Activated CD4-positive, alpha-beta memory T cell treated with anti-CD3 and anti-CD28 coated beads, Interleukin-2, amount 10 ng/mL, durations not matched to agents 7 days and 5 days (primary cell): ENCODE measurements at places on chromosomes 6 and 20. TPM values are rescaled to one million over a fixed set of nuclear protein-coding genes. Genes with fewer than 3 reads are reported as not detected.

- DNase-seq: no peak
- H3K4me3 ChIP-seq: no peak overlapping the region
- no peaks in the 10 kb centered on the region for H3K27me3 ChIP-seq
- H3K4me1 ChIP-seq: peaks cover 28% of the 10 kb centered on the region
- peak overlapping the region; percentile 68 for H3K27ac ChIP-seq
These were observed 29.7 kb downstream of the VEGFA start for GRCh38 chr6:43799551-43800297.

DNA sequence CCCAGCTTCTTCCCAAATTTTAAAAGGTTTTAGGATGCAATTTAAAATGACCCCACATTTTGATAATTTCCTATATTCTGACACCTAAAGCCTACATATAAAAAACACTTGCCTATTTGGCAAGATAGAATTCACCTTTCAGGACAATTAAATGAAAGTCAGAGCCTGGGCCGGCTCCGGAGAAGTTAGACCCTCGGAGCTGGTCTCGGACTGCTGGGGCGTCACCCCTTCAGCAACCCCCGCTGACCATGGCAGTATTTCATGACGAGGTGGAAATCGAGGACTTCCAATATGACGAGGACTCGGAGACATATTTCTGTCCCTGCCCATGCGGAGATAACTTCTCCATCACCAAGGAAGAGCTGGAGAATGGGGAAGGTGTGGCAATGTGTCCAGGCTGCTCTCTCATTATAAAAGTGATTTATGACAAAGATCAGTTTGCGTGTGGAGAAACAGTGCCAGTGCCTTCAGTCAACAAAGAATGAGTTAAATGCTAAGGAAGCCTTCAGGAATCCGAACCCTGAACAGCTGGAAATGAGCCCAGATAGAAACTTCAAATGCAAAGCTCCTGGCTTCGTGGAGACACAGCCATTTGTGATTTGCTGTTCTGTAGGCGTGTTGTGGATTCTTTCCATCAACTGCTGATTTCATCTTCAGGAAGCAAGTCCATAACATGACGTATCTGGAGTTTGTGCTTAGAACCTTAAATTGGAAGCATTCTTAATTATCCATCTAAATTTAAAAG lies 16.0 kb downstream of the TCFL5 start:
- H3K4me3 ChIP-seq: no peak overlapping the region
- no peak for DNase-seq
- H3K4me1 ChIP-seq: no peaks in the 10 kb centered on the region
- no peak overlapping the region for H3K27ac ChIP-seq
- no peaks in the 10 kb centered on the region for H3K36me3 ChIP-seq
- no peaks in the 10 kb centered on the region for H3K27me3 ChIP-seq

- H3K27ac ChIP-seq: no peak overlapping the region
- H3K36me3 ChIP-seq: no peaks in the 10 kb centered on the region
- no peaks in the 10 kb centered on the region for H3K27me3 ChIP-seq
- no peak overlapping the region for H3K4me3 ChIP-seq
These were observed 148.0 kb downstream of the TTLL2 start for GRCh38 chr6:167472880-167473279.

DNA sequence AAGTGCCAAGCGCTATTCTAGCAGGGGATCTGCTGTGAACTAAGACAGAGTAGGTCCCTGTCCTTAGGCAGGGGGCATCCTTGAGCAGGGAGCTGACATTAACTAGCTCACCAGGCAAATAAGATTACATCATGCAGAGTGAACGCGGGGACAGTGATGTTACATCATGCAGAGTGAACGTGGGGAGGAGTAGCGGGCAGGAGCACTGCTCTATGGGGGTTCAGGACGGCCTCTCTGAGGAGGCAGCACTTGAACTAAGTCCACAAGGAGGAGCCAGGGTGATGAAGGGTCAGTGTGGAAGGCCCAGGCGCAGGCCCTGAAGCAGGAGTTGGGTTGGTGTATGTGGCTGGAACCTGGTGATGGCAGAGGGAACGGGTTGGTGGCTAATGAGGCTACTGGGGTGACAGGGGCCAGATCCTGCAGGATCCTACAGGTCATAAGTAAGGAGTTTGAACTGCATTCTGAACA lies 38.7 kb downstream of the KAT14 start:
- H3K4me3 ChIP-seq: no peak overlapping the region
- no peak overlapping the region for H3K27ac ChIP-seq
- H3K4me1 ChIP-seq: no peaks in the 10 kb centered on the region
- H3K27me3 ChIP-seq: no peaks in the 10 kb centered on the region
- H3K36me3 ChIP-seq: peaks cover 62% of the 10 kb centered on the region

GRCh38 chr20:58722877-58723627 lies 30.5 kb downstream of the NPEPL1 start:
- peak; percentile 13 for DNase-seq
- no peak overlapping the region for H3K4me3 ChIP-seq
- no peaks in the 10 kb centered on the region for H3K36me3 ChIP-seq
- no peaks in the 10 kb centered on the region for H3K4me1 ChIP-seq
- peaks cover 52% of the 10 kb centered on the region for H3K27me3 ChIP-seq

GPX5 gene
- not detected for total RNA-seq

- H3K4me3 ChIP-seq: no peak overlapping the region
- no peak overlapping the region for H3K27ac ChIP-seq
- no peaks in the 10 kb centered on the region for H3K27me3 ChIP-seq
These were observed 11.7 kb downstream of the ADNP start for GRCh38 chr20:50919567-50919966.

- H3K36me3 ChIP-seq: no peaks in the 10 kb centered on the region
- H3K4me1 ChIP-seq: peaks cover 52% of the 10 kb centered on the region
- H3K27me3 ChIP-seq: peaks cover 7% of the 10 kb centered on the region
- peak overlapping the region; percentile 65 for H3K27ac ChIP-seq
- peak; percentile 72 for DNase-seq
- peak overlapping the region; percentile 28 for H3K4me3 ChIP-seq
These were observed 24.9 kb upstream of the IER3 start for GRCh38 chr6:30769088-30769852.

- H3K4me1 ChIP-seq: peaks cover 43% of the 10 kb centered on the region
- H3K27me3 ChIP-seq: no peaks in the 10 kb centered on the region
- H3K4me3 ChIP-seq: no peak overlapping the region
- peaks cover 55% of the 10 kb centered on the region for H3K36me3 ChIP-seq
- DNase-seq: no peak
These were observed 44.4 kb upstream of the NEDD9 start for GRCh38 chr6:11276911-11277274.

- H3K27ac ChIP-seq: no peak overlapping the region
- no peak overlapping the region for H3K4me3 ChIP-seq
- no peak for DNase-seq
- no peaks in the 10 kb centered on the region for H3K27me3 ChIP-seq
- H3K36me3 ChIP-seq: no peaks in the 10 kb centered on the region
These were observed 18.6 kb downstream of the PRKN start for GRCh38 chr6:162708971-162709370.

DNA sequence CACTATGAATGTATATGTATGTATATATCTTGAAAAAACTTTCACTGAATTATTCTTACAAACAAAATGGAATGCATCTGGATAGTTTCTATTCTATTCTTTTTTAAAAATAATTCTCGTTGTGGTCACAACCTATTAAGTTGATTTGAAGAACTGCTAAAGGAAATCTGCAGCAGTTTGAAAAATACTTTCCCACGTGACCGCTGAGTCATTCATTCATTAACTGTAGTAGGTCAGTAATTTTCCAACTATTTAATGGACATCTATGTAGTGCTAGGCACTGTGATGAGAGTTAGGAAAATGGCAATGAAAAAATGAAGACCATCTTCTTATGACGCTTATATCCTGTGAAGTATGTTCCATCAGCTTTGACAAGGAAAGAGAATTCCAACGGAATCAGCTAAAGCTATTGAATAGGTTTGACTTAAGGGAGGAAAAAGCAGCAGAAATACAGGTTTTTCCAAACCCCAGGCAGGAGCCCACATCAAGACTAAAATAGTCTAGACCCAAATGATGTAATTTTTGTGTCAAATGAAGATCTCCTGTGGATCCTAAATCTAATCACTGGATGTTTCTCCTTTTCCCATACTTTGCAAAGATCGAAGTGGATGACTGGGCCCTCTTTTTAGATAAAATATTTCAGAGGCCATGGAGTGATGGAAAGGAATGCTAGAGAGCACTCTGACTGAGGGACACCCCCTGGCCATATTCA lies 4.1 kb upstream of the EFHC1 start:
- peaks cover 16% of the 10 kb centered on the region for H3K27me3 ChIP-seq
- DNase-seq: no peak
- no peaks in the 10 kb centered on the region for H3K36me3 ChIP-seq
- no peak overlapping the region for H3K27ac ChIP-seq
- peaks cover 23% of the 10 kb centered on the region for H3K4me1 ChIP-seq

DNA sequence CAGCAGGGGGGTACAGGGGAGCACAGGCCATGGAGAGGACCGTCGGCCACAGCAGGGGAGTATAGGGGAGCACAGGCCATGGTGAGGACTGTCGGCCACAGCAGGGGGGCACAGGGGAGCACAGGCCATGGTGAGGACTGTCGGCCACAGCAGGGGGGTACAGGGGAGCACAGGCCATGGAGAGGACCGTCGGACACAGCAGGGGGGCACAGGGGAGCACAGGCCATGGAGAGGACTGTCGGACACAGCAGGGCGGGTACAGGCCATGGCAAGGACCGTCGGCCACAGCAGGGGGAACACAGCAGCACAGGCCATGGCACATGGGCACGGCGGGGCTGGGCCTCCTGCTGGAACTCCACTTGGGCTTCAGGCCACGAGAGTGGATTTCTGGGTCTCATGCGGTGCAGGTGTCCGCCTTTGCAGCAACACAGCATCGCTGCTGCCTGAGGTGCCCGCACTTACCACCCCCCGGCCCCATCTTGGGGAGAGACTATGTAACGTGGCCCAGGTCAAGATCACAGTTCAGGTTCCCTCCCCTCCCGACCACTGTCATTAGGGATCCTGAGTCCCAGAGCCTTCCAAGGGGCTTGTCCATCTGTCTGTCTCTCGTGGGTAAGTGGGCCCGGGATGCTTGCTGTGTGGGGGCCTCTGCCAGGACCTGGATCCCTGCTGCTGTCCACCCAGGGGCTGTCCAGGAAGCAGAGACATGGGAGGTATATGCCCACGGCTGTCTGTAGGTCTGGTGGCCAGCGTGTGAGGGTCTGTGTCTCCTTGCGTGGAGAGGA lies 2.5 kb downstream of the NPBWR2 start:
- peaks cover 20% of the 10 kb centered on the region for H3K27me3 ChIP-seq
- H3K36me3 ChIP-seq: no peaks in the 10 kb centered on the region
- no peak overlapping the region for H3K27ac ChIP-seq
- no peak overlapping the region for H3K4me3 ChIP-seq
- peaks cover 6% of the 10 kb centered on the region for H3K4me1 ChIP-seq
- DNase-seq: no peak

DNA sequence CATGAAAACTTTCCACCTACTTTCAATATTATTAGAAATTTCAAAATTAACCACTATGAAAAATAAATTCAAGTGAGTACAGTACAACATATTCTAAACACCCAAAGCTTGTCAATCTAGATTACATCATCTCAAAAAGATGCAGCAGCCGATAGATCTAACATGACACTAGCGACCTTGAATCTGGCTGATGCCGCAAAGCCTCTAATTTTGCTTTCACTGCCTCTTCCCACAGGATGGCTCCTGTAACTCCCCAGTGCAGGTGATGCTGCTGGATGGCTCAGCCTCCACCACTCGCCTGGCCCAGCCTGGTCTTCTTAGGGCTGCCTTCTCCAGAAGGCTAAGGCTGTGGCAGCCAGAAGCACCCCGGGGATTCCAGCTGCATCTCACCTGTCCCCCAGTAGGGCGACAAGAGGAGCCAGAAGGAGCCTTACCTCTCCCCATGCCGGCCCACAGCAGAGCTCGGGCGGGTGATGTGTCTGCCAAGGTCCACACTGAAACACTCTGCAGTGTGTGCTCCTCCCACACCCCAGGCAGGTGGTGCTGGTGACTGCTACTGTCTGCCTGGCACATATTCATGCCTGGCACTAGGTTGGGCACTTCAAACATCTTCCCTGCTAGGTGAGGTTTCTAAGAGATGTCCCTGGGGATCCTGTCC lies 82.1 kb downstream of the SLC23A2 start:
- no peak overlapping the region for H3K27ac ChIP-seq
- no peaks in the 10 kb centered on the region for H3K27me3 ChIP-seq
- no peak overlapping the region for H3K4me3 ChIP-seq
- H3K36me3 ChIP-seq: no peaks in the 10 kb centered on the region
- no peaks in the 10 kb centered on the region for H3K4me1 ChIP-seq
- DNase-seq: no peak

DNA sequence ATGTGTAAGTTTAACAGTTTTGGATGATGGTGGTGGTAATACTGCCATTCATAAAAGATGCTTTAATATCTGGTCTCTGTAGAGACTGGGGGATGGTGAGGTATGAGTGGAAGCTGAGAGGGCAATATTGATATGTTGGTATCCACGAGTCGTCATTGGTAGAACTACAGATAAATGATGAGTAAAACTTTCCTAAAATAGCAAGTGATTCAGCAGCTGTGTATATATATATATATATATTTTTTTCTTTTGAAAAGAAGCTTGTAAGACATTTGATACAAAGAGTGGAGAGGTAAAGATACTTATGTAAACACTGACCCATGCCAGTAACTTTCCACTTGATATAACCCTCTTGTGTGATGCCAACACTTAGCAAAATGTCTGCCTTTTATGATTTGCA lies 41.7 kb upstream of the CITED2 start:
- DNase-seq: no peak
- H3K4me3 ChIP-seq: no peak overlapping the region
- H3K27me3 ChIP-seq: peaks cover 3% of the 10 kb centered on the region
- H3K36me3 ChIP-seq: no peaks in the 10 kb centered on the region
- H3K4me1 ChIP-seq: no peaks in the 10 kb centered on the region
- H3K27ac ChIP-seq: no peak overlapping the region

DNA sequence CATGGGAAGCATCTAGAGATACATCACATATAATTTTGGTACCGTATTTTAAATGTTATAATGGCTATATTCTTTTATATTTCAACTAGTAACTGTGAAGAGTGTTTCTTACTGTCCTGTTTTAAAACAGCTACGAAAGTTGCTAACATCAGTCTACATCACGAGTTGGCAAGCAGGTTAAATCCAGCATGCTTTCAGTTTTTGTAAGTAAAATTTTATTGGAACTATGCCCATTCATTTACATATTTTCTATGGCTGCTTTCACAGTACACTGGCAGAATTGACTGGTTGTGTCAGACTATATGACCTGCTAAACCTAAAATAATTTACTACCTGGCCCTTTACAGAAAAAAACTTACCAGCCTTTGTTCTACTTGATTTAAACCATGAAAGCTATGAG lies 478.1 kb downstream of the PHF3 start:
- H3K27ac ChIP-seq: no peak overlapping the region
- H3K27me3 ChIP-seq: no peaks in the 10 kb centered on the region

DNA sequence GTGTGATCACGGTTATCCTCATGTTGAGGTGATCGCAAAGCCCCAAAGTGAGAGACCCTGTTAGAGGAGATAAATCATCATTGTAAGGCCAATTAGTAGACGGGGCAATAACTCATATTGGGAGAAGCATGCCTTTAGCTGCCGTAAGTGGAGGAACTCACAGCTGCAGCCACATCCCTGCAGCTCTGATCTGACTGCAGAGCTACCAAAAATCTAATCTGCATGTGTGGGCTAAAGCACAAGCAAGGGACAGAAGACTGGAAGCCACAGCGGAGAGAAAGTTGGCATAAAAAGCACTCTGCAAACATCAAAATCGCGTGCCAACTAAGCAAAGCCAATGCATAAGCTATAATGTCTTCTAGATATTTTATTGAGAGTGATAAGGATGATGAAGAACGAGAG lies 79.8 kb downstream of the TBC1D7 start:
- peaks cover 5% of the 10 kb centered on the region for H3K27me3 ChIP-seq
- H3K36me3 ChIP-seq: no peaks in the 10 kb centered on the region
- no peak overlapping the region for H3K4me3 ChIP-seq
- H3K4me1 ChIP-seq: no peaks in the 10 kb centered on the region
- no peak for DNase-seq
